A549 treated with DMSO at 1 μM for 4 hours (cell line): ENCODE measurements at places on chromosomes 2 and 18. TPM values are rescaled to one million over a fixed set of nuclear protein-coding genes. Genes with fewer than 3 reads are reported as not detected.

Gene APOB
- total RNA-seq: not detected in 5 replicates

Gene NTSR2
- not detected in 5 replicates for total RNA-seq

Gene C2orf78
- total RNA-seq: not detected in 5 replicates

Gene ANTXR1
- 122 to 178 TPM (median 163 TPM) in 5 replicates for total RNA-seq

Gene MOB4
- total RNA-seq: 27.7 to 39.4 TPM (median 33.8 TPM) in 5 replicates

Gene CCDC85A
- 0.09 to 0.16 TPM (median 0.13 TPM) in 5 replicates for total RNA-seq

Gene ATOH8
- 3.6 to 7.1 TPM (median 4.5 TPM) in 5 replicates for total RNA-seq

Gene SIX2
- 0.16 to 0.39 TPM (median 0.21 TPM) in 5 replicates for total RNA-seq

Gene SMARCAL1
- 13.5 to 20.5 TPM (median 17.9 TPM) in 5 replicates for total RNA-seq

Gene CLEC4F
- not detected in 5 replicates for total RNA-seq
